HS-27A (cell line): ENCODE measurements at places on chromosomes 3 and 15.

DNA sequence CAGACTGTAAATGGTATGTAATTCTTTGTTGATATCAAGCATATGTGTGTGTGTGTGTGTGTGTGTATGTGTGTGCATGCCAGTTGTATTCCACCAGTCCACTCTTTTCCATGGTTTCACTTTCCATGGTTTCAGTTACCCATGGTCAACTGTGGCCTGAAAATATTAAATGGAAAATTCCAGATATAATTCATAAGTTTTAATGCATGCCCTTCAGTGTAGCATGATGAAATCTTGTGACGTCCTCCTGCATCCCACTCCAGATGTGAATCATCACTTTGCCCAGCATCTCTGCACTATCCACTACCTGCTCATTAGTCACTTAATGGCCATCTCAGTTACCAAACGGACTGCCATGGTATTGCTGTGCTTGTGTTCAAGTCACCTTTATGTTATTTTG lies 215.9 kb downstream of the GBE1 start:
- no peak for DNase-seq

GRCh38 chr3:175224051-175224450 lies 364.9 kb downstream of the NAALADL2 start:
- DNase-seq: no peak

GRCh38 chr3:51930439-51930838 lies 11.3 kb downstream of the RRP9 start:
- no peak for DNase-seq

- DNase-seq: no peak
Observed at GRCh38 chr3:60219501-60219900, 1031.8 kb downstream of the FHIT start.

DNA sequence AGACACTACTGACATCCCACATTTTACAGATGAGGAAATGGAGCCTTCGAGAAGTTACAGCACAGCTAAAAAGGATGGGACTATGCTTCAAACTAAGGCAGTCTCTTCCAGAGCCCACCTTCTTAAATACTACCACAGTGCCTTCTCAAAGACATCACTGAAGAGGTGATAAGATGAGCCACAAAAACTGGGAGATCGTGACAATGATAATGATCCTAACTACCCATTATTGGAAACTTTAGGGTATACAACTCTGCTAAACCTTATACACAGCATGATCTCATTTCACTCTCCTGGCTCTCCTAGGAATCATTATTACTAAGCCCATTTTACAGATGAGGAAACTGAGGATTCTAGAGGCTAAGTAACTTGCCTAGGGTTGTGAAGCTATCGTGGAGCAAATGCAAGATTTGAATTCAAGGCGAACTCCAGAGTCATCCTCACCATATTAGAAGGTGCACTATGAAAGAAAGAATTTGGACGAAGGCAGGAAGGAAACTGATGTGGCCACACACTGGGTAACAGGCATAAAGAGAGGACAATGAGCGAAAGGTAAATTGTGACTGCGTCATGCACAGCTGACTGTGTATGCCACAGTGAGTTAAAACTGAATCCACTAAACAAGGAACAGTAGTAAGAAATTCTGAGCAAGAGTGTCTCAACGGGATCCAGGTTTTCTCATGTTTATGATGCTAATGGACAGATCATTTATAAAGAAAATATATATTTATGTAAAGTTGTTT lies 55.4 kb downstream of the SUCLG2 start:
- no peak for DNase-seq

- DNase-seq: no peak
Observed at GRCh38 chr3:72265256-72266015, 480.5 kb upstream of the PROK2 start.
